ENCODE measurements at places on chromosomes 3 and 15.
A peak's percentile ranks its signal among the peaks of the same experiment; 100 is the strongest.

DNA sequence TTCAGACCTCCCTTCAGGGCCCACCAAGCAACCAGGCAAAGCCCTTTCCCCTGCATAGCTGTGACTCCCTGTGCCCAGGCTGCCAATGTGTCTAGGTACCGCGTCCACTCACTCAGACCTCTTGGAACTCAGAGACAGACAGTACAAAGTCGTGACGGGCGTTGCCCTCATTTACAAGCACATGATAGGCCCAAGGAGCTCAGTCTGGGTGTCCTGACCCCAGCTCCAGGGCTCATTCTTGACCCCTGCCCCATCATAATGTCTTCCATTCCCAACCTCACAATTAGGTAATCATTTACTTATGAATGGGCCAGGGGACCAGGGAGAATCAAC is 56.0 kb downstream of the KLF13 start:
- no peaks in the 10 kb centered on the region for H3K36me3 ChIP-seq
- H3K4me1 ChIP-seq, result peaks cover 22% of the 10 kb centered on the region
- H3K27ac ChIP-seq, result no peak overlapping the region

GRCh38 chr3:149771652-149772271 is 19.5 kb upstream of the COMMD2 start:
- H3K36me3 ChIP-seq, result no peaks in the 10 kb centered on the region
- H3K4me1 ChIP-seq, result no peaks in the 10 kb centered on the region
- no peak overlapping the region for H3K27ac ChIP-seq
- ATAC-seq, result no peak
- no peak overlapping the region for H3K4me3 ChIP-seq
- H3K27me3 ChIP-seq, result no peaks in the 10 kb centered on the region

GRCh38 chr3:38689774-38690173 is 40.3 kb upstream of the SCN5A start:
- no peak overlapping the region for H3K4me3 ChIP-seq
- ATAC-seq, result no peak

DNA sequence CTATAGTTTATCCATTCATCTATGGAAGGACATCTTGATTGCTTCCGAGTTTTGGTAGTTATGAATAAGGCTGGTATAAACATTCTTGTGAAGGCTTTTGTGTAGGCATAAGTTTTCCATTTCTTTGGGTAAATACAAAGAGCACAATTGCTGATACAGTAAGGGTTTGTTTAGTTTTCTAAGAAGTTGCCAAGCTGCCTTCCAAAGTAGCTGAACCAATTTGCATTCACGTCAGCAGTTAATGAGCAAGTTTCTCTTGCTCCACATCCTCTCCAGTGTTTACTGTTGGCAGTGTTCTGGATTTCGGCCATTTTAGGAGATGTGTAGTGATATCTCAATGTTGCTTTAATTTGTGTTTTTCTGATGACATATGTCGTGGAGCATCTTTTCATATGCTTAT is 34.2 kb downstream of the GABRA5 start:
- no peaks in the 10 kb centered on the region for H3K36me3 ChIP-seq
- H3K27ac ChIP-seq, result no peak overlapping the region
- H3K27me3 ChIP-seq, result no peaks in the 10 kb centered on the region
- H3K4me1 ChIP-seq, result no peaks in the 10 kb centered on the region

- H3K27me3 ChIP-seq, result no peaks in the 10 kb centered on the region
- H3K27ac ChIP-seq, result peak overlapping the region; percentile 95
- peaks cover 8% of the 10 kb centered on the region for H3K4me1 ChIP-seq
- peak overlapping the region; percentile 75 for H3K4me3 ChIP-seq
- peak; percentile 1 for ATAC-seq
These were observed 6.8 kb upstream of the TRIM69 start for GRCh38 chr15:44729408-44730127.

- H3K27ac ChIP-seq, result no peak overlapping the region
- H3K4me1 ChIP-seq, result no peaks in the 10 kb centered on the region
- no peak for ATAC-seq
- H3K27me3 ChIP-seq, result peaks cover 22% of the 10 kb centered on the region
- no peak overlapping the region for H3K4me3 ChIP-seq
These were observed 32.1 kb upstream of the IQSEC1 start for GRCh38 chr3:13105181-13105895.

- H3K4me1 ChIP-seq, result peaks cover 54% of the 10 kb centered on the region
- no peaks in the 10 kb centered on the region for H3K36me3 ChIP-seq
- no peaks in the 10 kb centered on the region for H3K27me3 ChIP-seq
- H3K4me3 ChIP-seq, result no peak overlapping the region
These were observed 21.4 kb downstream of the ZBTB38 start for GRCh38 chr3:141389703-141390102.

GRCh38 chr3:172696357-172696756 is 14.5 kb downstream of the NCEH1 start:
- no peaks in the 10 kb centered on the region for H3K4me1 ChIP-seq
- H3K4me3 ChIP-seq, result no peak overlapping the region
- H3K36me3 ChIP-seq, result no peaks in the 10 kb centered on the region
- H3K27me3 ChIP-seq, result no peaks in the 10 kb centered on the region

- H3K36me3 ChIP-seq, result no peaks in the 10 kb centered on the region
- peak; percentile 58 for ATAC-seq
- no peaks in the 10 kb centered on the region for H3K27me3 ChIP-seq
- H3K27ac ChIP-seq, result no peak overlapping the region
- no peak overlapping the region for H3K4me3 ChIP-seq
These were observed 4.3 kb downstream of the DAZL start for GRCh38 chr3:16600780-16601536.

DNA sequence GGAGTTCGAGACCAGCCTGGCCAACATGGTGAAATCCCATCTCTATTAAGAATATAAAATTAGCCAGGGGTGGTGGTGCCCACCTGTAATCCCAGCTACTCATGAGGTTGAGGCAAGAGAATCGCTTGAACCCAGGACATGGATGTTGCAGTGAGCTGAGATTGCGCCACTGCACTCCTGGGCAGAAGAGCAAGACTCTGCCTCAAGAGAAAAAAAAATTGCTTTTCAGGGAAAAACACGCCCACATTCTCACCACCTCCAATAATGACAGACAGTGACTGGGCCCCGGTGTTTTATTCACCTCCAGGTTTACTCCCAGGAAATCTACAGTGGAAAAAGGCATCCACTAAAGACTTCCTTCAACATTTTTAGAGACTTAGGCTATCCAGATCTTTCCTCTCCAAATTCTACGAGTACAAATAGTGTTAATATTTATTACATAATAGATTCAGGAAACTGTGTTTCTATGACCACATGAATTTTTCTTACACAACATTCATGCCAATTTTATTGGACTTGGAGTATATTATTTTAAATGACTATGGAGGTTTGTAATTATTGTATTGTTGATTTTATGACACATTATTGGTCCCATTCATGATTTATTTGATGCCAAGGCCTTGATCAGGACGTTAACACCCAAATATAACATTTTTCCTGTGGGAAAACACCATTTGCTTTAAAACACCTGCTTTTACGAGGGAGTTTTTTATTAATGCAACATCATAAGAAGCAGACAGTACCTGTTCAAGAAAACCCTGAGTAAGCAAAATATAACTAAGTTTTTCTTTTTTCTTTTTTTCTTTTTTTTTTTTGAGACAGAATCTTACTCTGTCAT is 26.6 kb downstream of the IGF2BP2 start:
- H3K27me3 ChIP-seq, result no peaks in the 10 kb centered on the region
- ATAC-seq, result no peak
- H3K36me3 ChIP-seq, result no peaks in the 10 kb centered on the region
- no peak overlapping the region for H3K27ac ChIP-seq

GRCh38 chr15:99963976-99964375 is 230.7 kb upstream of the LYSMD4 start:
- no peak overlapping the region for H3K27ac ChIP-seq
- H3K27me3 ChIP-seq, result no peaks in the 10 kb centered on the region
- H3K4me3 ChIP-seq, result no peak overlapping the region
- no peaks in the 10 kb centered on the region for H3K36me3 ChIP-seq
- H3K4me1 ChIP-seq, result no peaks in the 10 kb centered on the region

GRCh38 chr15:58477170-58477569 is 45.4 kb downstream of the LIPC start:
- H3K27ac ChIP-seq, result peak overlapping the region; percentile 37
- H3K27me3 ChIP-seq, result no peaks in the 10 kb centered on the region
- no peak for ATAC-seq
- H3K36me3 ChIP-seq, result no peaks in the 10 kb centered on the region

- H3K27ac ChIP-seq, result no peak overlapping the region
- ATAC-seq, result no peak
- no peaks in the 10 kb centered on the region for H3K36me3 ChIP-seq
- no peaks in the 10 kb centered on the region for H3K4me1 ChIP-seq
These were observed 104.7 kb upstream of the ROBO1 start for GRCh38 chr3:79872483-79872882.

GRCh38 chr15:43769584-43770228 is 7.1 kb downstream of the ELL3 start:
- H3K27me3 ChIP-seq, result no peaks in the 10 kb centered on the region
- peaks cover 14% of the 10 kb centered on the region for H3K36me3 ChIP-seq
- no peak for ATAC-seq
- H3K27ac ChIP-seq, result no peak overlapping the region

GRCh38 chr15:91411586-91411985 is 311.5 kb downstream of the SV2B start:
- no peak for ATAC-seq
- no peaks in the 10 kb centered on the region for H3K4me1 ChIP-seq
- no peak overlapping the region for H3K27ac ChIP-seq
- H3K27me3 ChIP-seq, result no peaks in the 10 kb centered on the region

Measured in gastroesophageal sphincter (tissue), 4 donors.